Left renal pelvis (tissue), 4 donors: ENCODE measurements at places on chromosomes 7 and 10. TPM values are rescaled to one million over a fixed set of nuclear protein-coding genes. Genes with fewer than 3 reads are reported as not detected.

The CALY gene
- not detected for polyA plus RNA-seq

The CPN1 gene
- 2.3 TPM for polyA plus RNA-seq

The VWC2 gene
- 0.12 TPM for polyA plus RNA-seq

The TDRD1 gene
- 0.06 TPM for polyA plus RNA-seq

The TRIM73 gene
- 12.9 TPM for polyA plus RNA-seq
